ENCODE measurements at places on chromosomes 7 and 10.

GRCh38 chr7:106448992-106449859 is 164.4 kb upstream of the NAMPT start:
- no peak for DNase-seq

DNA sequence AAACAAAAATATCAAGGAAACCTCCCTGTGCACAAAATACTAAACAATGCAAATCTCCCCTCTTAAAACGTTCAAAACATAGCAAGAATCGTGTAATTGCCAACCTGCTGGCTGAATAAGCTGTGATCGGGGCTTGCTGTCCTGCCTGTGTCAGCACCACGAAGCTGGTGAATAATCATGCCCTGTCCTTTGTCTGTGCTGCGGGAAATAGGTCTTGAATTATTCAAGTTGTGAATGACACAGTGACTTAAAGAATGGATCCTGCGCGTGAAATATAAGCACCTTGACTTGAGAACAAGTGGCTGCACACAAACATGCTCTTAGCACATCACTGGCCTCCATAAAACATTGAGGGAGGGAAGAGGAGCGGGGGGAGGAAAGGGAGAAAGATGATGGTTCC is 130.2 kb downstream of the OAT start:
- no peak for DNase-seq

- no peak for DNase-seq
Observed at GRCh38 chr10:131396121-131397050, 84.9 kb upstream of the TCERG1L start.

GRCh38 chr7:127245002-127245401 is 7.7 kb downstream of the GRM8 start:
- DNase-seq, result no peak

- no peak for DNase-seq
Observed at GRCh38 chr7:34225193-34225592, 319.9 kb downstream of the BMPER start.

GRCh38 chr10:128147064-128147463 is 20.8 kb upstream of the MKI67 start:
- no peak for DNase-seq

DNA sequence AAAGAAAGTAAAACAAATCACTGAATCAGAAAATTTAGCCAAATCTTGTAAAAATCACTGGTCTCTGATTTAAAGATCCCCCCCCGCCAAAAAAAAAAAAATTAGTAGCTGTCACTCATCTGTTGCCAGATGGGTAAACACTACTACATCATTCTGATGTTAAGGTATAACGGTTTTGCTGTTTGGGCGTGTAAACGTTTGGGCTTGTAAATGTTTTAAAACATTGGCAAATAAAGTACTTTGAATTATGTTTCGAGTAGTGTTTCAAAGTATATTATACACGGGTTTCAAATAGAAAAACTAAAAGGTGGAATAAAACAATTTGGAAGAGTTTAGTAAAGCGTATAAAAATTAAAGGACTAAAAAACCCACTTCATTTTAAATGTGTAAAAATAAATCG is 1.5 kb downstream of the TMEM229A start:
- no peak for DNase-seq

Data from stimulated activated CD4-positive, alpha-beta T cell treated with anti-CD3 and anti-CD28 coated beads, Interleukin-1b, Interleukin-23, amount 100 ng/mL, for 1 hour (primary cell).